ENCODE measurements at places on chromosomes 12 and 14. TPM values are rescaled to one million over a fixed set of nuclear protein-coding genes. Genes with fewer than 3 reads are reported as not detected.

The PTGDR gene
- total RNA-seq = not detected

The SMOC1 gene
- total RNA-seq = 1.3 TPM

The KRT74 gene
- not detected for total RNA-seq

The FICD gene
- 3.3 TPM for total RNA-seq

All from epithelial cell of proximal tubule (primary cell).